EH (cell line): ENCODE measurements at places on chromosomes 12 and 14.

DNA sequence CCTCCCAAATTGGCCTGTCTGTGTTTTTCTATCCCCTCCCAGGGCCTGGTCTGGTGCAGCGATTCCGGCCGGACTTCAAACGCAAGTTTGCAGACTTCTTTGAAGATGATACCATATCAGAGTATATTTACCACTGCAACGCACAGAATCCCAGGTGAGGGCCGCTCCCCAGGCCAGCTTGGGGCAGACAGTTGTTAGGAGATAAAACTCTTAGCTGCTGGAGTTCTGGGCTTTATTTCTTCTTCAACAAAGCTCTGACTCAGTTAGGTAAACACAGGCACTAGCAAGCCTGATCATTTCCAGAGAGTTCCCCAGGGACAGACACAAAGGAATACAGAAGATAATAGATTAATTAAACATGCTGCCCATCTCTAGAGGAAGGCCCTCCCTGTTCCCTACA is 8.3 kb downstream of the ABHD4 start:
- no peak for DNase-seq

DNA sequence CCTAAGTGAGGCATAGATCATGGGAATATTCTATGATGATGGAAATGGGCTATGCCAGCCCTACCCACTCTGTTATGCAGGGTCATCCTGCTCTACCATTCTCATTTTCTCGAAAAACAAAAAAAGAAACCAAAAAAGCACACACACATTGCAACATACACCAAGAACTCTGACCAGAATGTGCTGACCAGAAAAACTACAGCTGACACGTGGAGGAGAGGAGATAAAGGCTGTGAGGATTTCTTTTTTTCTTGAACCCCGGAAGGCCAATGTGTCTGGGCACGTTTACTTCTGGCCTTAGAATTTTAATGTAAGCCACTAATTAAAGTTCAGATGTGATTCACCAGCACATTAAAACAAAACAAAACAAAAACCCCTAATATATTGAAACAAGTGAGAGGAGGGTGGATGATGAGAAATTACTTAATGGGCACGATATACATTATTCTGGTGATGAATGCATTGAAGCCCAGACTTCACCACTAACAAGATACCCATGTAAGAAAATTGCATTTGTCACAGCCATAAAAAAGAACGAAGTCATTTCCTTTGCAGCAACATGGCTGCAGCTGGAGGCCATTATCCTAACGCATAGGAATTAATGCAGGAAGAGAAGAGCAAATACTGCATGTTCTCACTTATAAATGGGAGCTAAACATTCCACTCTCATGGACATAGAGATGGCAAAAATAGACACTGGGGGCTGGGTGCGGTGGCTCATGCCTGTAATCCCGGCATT is 66.3 kb upstream of the PLEKHG3 start:
- peak; percentile 83 for DNase-seq

DNA sequence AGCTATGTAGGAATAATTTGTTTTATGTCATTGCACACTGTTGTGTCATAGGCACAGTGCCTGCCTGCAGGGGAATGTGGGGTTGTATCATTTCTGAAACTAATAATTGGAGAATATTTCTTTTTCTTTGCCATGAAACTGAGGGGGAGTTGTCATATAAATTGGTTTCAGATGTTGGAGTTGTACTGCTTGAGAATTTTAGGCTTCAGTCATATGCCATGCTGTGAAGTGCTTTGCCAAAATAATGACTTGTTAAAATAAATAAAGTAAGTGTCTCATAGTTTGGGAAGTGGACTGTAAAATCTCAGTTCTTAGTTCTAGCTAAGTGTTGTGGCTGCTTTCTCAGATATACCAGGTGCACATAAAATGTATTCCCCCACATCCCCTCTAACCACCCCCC is 116.8 kb downstream of the DAAM1 start:
- DNase-seq = peak; percentile 80

GRCh38 chr14:104547310-104547997 is 32.1 kb upstream of the C14orf180 start:
- DNase-seq = no peak

DNA sequence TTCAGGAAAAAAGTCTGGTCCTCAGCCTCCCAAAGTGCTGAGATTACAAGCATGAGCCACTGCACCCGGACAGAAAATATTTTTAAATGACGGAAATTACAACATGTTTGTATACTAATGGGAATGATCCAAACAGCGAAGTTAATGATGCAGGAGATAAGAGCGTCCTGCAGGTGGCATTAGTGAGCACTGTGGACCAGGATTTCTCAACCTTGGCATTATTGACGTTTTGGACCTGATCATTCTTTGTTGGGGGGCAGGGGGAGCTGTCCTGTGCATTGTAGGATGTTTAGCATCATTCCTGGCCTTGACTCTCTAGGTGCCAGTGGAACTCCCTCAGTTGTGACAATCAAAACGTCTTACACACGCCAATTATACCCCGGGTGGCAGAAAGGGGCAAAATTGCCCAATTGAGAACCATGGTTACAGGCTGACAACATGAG is 34.1 kb downstream of the SCFD1 start:
- peak; percentile 44 for DNase-seq
